CMK (cell line): ENCODE measurements at places on chromosomes 11 and 22.
A peak's percentile ranks its signal among the peaks of the same experiment; 100 is the strongest.

GRCh38 chr22:39264349-39265038, 19.7 kb upstream of the PDGFB start:
- DNase-seq: peak; percentile 66

GRCh38 chr11:961921-962320, 36.3 kb downstream of the AP2A2 start:
- DNase-seq: peak; percentile 61

- DNase-seq: no peak
Measured at GRCh38 chr22:24985826-24986214, 33.3 kb downstream of the KIAA1671 start.

GRCh38 chr11:116071241-116071640, 567.0 kb upstream of the CADM1 start:
- DNase-seq: no peak

DNA sequence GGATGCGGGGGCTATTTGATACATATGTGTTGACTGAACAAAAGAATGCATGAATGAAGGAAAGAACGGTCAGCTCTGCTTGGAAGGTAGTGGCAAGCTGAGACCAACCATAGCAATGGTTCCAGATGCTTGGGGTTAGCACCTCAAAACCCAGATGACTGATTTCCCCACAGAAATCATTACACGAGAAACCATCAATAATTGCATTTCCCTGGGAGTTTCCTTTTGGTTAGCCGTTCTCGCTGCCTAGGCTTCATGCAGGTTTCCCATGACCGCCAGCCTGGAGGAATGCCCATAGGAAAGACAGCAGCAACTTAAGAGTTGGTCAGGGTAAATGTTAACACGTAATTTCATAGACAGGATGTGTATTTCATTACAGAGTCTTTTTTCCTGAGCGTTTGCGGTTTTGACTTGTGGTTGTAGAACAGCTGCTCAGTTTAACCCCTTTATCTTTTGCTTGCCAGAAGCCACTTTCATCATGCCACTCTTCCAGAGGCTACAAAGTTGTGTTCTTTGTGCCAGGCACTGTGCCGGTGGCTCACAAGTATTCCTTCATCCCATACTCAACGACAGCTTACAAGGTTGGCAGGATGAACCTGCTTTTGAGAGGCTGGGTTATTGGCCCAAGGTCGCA, 2.8 kb downstream of the IL17RA start:
- DNase-seq: no peak
